DMS79 treated with DMSO at 0.1 percent for 48 hours (cell line): ENCODE measurements at places on chromosomes 3 and 15.

DNA sequence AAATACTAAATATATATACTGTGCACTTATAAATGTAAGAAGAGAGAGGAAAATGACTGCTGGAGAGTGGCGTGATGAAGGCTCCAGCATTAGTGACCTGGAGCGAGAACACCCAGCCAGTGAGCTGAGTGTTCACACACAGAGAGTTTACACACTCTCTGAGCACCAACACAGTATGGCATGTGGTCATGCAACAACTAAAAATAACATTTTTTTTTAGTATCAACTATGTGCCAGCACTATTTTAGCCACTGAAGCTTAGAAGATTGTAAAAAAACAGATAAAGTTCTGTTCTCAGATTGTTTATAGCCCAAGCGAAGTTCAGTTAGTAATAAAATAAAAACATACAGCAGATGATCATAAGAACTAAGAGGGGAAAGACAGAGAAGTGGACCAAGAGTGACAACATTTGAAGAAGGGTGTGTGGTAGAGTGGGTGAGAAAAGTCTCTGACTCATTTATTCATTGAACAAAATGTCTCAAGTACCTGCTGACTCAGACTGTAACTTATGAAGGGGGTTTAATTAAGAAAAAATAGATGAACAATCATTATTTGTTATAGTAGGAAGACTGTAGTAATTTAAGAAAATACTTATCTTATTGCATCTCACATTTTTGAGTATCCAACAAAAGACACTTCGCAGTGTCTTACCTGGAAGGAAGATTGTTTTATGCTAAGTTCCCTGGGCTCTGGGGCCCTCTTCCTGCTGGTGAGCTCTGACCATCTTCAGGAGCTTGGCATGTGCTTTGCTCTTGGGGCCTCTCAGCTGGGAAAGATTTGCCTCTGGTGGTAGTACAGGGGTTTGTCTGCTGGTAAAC, 43.8 kb downstream of the GAP43 start:
- no peak for DNase-seq

GRCh38 chr15:36507458-36507857, 72.0 kb upstream of the CDIN1 start:
- DNase-seq = no peak

DNA sequence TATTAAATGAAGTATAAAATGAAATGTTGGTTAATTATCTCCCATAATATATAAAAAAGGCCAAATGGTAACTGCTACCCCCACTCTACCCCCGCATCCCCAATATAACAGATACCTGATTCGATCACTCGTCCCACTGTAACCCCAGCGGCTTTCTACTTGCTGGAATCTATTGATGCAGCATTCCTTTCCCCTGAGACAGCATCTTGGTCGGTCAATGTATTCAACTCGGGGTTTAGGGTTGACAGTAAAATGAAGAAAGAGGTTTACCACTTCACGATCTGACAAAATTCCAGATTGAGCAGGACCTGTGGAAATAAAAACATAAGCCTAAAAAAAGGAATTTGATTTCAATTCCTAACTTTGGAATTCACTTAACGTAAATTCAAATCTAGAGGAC, 18.6 kb upstream of the C15orf40 start:
- DNase-seq = no peak

DNA sequence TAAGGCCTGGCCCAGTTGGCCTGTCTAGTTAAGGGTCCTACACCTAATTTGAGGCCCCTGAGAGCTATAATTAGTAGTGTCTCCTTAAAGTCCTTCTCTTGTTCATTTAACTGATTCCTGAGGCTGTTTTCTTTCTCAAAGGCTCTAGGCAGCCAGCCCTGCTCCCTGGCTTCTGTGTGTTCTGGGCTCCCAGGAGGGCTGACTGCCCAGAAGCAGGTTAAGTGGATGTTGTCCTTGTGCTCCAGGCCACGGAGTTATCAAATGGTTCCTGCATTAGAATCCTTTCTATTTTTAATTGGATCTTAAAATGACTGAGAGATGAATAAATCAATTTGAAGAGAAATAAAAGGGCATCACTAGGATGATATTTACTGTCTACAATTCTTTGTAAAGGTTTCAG, 140.0 kb downstream of the SNRK start:
- DNase-seq = no peak

DNA sequence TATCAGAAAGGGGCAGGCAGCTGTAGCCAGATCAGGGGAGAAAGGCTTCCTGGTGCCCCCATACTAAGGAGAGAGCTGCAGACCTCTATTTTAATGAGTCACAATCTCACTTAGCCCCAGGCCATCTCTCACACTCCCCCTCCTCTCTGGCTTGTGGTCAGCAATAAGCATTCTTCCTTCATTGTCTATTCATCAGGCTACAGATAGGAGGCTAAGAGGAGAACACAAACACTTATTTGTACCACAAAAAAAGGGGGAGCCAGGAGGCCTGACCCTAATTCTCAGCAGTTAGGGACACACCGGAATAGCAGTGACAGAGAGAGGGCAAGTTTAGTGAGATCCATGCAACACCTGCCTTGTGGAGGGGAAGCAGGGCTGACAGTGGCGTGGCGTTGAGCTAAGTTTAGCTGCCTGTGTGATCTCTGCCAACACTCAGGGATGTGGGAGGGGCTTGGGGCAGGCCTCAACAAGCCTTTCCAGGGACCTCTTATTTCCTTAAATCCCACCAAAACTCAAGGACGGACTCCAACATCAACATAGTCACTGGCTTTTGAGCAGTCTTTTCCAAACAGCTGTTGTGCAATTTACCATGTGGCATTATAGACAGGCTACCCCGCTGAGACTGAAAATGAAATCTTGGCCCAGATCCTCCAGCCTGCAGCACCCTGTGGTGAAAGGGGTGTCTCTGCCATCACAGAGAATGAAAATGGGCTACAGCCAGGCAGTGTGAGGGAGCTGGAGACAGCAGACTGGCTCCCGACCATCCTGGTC, 191.9 kb upstream of the TSC22D2 start:
- peak; percentile 95 for DNase-seq

- no peak for DNase-seq
Observed at GRCh38 chr3:30438126-30438525, 168.3 kb upstream of the TGFBR2 start.

- DNase-seq = no peak
Observed at GRCh38 chr3:136209921-136210320, 13.8 kb upstream of the MSL2 start.
